ENCODE measurements at places on chromosomes 1 and 21.

DNA sequence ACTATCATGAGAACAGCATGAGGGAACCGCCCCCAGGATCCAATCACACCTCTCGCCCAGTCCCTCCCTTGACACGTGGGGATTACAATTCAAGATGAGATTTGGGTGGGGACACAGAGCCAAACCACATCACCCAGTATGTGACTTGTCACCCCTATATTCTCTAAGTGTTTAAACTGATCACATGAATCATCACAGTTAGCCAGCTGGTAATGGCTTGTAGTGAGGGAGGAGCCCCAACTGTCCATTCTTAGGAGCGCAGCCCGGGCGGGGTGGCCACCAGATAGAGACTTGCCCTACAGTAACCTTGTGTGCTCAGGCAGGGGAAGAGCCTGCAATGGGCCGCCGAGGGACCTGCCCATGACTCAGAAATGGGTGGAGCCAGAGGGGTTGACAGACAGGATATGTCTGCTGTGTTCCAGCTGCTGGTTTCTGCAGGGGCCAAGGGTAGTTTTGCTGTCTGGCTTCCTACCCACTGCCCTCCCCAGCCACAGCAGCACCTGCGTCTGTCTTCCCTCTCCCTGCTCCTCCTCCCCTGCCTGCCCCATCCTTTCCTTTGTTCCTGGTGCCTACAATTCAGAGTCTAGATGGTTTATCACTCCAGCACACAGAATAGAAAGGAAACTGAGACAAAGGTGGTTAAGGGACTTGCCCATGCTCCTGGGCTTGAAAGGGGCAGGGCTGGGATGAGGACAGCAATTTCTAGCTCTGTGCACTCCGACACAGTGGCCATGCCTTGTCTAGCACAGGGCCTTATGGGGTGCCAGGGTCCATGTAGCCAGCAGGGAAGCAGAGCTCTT, 9.2 kb downstream of the ABCG1 start:
- DNase-seq = no peak

DNA sequence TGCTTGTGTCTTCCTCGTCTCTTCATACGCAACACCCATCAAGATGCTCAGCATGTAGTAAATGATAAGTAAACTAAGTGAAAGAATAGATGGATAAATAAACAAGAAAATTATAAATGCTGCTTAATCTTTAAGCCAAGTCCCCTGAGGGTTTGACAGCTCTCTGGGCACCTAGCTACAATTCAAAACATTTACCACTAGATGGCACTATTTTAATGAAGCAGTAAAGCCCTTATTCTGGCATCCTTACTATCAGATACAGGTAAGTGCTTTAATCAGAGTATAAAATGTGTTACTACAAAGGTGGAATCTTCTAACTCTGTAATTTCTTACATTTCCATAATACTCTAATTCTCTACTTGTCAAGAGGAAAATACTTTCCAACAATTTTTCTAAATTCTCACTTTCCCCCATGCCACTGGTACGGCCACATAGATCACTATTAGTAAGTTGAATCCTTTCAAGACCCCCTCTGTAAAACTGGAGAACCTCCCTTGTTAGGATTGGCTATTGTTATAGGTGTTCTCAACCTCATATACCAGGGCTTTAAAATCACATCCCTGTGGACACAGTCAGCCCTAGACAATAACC, 137.8 kb downstream of the BARHL2 start:
- no peak for DNase-seq

- no peak for DNase-seq
Measured at GRCh38 chr1:222123111-222123510, 381.2 kb upstream of the DUSP10 start.

DNA sequence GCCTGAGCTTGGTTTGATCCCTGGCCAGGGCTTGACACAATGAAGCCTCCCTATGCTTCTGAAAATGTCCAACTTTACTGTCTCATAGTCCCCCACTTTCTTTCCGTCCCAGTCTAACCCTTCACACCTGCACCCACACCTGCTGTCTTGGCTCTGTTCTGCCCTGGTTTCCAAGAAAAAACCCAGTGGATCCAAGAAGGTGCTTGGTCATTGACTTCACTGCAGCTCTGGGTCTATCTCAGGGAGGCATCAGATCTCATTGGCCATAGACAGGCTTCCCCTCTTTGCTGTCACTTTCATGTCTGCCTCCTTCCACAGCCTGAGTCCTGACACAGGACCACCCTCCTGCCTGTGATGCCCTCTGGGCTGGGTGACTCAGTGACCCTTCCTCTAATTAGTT, 37.8 kb upstream of the ETV3 start:
- no peak for DNase-seq

- DNase-seq = no peak
Measured at GRCh38 chr1:20974069-20974468, 187.0 kb upstream of the HP1BP3 start.

GRCh38 chr1:178238722-178239510, 145.0 kb downstream of the RASAL2 start:
- DNase-seq = no peak

DNA sequence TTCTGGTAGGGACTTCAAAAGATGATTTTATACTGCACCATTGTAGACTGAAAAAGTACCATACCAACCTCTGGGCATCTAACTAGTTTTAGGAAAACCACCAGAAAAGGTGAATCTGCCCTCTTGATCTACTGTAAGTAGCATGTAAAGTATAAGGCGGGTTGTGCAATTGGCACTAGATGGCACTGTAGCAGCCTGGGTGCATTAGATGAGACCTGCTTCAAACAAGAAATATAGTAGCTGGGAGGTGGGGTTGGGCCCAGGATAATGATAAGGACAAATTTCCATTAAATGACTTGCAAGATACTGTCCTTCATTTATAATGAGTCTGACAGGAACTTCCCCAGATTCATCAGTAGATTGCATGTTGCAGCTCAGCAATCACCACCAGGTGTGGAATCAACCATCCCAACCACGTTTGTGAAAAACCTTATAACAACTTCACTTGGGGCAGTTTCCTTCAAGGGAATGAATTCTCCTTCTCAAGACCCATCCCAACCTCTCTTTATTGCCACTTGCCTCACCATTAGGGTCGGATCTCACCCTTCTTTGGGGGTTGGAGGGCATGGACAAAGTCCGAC, 37.3 kb upstream of the IL10 start:
- DNase-seq = no peak
